Ammon's horn (tissue), 1 donor: ENCODE measurements at places on chromosomes 11 and 22.
A peak's percentile ranks its signal among the peaks of the same experiment; 100 is the strongest.

DNA sequence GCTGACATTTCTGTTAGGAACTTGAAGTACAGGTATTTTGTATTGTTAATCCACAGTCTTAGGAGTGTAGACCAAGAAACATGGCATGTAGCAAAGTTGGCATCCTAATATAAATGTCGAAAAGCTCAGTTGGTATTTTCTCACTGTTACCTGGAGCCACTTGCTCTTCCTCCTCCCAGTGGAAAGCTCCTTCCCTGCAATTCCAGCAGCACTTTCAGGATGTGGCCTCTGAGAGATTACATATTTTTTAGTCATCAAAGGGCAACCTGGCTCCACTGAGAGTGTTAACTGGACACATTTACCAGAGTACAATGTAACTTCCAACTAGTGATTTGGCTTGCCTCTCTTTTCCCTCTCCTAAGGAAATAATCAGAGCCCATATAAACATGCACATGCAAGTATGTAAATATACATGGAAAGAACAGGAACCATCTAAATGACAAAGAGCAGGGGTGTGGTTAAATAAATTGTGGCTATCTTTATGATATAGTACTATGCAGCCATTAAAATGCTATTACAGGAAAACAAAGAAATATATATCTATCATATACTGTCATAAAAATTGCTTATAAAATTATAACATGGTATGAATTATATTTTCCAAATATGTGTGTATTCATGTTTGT is 14.3 kb upstream of the EED start:
- DNase-seq: no peak

- no peak for DNase-seq
Measured at GRCh38 chr11:4700436-4700820, 2.8 kb upstream of the OR51E2 start.

- DNase-seq: no peak
Measured at GRCh38 chr22:31739795-31740201, 10.1 kb downstream of the PRR14L start.

DNA sequence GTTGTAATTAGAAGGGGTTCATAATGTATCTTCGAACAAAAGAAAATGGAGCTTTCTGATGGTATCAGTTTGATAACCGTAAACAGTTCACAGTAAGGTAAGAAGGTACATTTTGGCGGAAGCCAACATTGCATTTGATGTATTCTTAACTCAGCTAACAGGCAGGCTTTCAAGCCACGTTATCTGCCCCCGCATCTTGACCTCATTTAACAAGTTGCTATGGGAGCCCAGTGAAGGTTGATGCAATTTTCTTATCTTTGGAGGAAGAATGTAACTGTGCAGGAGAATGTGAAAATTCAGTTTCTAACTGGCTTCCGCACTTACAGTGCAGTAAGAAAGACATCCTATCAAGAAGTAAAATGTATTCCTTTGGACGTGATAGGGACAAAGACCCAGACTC is 110.6 kb downstream of the ETS1 start:
- no peak for DNase-seq

DNA sequence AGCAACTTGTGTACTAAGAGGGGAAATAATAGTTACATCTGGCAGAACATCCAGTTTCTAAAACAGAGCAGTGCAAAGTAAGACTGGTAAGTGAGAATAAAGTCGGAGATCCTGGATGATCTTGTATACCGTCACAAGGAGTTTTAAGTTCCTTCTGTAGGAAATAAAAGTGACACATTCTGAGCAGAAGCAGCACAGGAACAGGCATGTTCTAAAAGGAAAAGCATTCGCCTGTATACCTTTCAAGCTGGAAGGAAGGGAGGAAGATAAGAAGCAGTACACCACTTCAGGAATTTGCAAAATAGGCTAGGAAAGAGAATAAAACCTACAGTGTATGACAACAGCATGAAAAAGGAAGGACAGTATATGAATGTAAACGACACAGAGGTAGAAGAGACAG is 106.2 kb upstream of the TP53AIP1 start:
- no peak for DNase-seq

DNA sequence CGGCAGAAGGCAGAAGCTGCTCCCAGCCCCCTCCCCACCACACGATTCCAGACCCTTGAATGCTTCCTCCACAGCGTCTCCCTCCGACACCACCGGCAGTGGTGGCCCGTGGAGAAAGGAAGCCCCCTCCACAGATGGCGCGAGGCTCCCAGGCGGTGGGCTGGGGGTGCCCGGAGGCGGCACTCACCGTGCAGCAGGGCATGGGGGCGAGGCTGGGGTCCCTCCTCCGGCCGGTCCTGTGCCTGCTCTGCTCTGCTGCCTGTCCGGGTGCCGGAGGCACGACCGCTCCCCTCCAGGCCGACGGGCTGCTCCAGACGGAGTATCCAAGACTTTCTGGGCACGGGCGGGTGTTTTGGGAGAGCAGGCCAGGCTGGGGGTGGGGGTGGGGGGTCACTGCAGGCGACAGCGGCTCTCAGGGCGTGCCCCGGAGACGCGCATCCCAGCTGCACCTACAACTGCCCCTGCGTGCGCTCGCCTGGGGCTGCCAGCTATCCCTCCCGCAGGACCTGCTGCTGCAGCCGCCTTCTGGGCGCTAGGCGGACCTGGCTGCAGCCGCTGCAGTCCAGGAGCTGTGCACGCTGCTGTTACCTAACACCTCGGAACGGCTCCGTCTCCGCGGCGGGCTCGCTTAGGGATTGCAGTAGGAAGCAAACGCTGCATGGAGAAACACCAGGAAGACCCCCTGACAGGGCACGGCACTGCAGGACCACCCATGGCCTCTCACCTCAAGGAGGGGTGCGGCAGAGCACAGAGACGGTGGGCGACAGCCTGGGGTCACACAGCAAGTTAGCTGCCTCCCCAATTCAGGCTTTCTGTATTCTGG is 15.2 kb downstream of the MRGPRG start:
- no peak for DNase-seq

GRCh38 chr11:83823461-83824025 is 537.4 kb upstream of the CCDC90B start:
- DNase-seq: no peak

DNA sequence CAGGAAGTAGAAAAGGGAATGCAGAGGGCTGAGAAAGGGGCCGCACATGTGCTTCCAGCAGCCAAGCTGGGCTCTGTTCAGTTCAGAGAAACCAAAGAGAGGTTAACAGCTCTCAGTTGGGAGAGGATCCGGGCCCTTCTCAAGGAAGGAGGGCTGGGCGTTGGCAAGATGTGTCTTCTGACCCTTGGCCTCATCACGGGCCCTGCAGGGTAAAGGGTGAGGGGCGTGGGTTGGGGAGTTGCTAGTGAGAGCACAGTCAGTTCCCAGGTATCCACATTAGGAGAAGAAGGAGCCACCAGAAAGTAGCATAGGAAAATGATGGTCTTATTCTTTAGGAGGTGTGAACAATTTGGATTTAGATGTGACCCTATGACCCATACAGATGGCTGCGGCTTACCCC is 73.0 kb downstream of the OSBP2 start:
- no peak for DNase-seq

DNA sequence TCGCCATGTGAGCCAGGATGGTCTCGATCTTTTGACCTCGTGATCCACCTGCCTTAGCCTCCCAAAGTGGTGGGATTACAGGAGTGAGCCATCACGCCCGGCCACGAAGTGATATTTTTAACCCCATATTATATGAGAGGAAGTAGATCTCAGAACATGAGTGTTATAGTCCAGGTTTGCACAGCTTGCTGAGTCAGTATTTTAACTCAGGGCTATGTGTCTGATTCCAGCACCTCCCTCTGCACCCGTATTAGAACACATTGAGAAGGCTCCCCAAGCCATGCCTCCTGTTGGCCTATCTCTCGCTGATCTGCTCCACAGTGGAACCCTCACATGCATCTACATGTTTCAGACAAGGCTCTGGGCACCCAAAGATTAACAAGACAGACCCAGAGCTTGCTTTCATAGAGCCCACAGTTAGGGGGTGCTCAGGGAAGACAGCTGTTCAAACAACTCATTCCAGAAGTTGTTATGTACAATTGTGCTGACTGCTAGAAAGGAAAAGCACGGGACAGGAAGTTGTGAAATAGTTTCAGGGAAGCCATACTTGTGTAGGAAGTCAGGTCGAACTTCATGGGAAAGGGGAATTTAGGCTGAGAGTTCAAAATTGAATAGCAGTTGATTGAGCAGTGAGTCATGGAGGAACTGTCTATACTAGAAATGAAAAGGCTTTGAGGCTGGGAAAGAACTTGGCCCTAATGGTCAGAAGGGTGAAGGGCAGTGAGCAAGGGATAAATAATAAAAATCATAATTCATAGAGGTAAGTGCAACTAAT is 49.3 kb upstream of the CLPB start:
- DNase-seq: no peak

GRCh38 chr11:33540946-33541915 is 159.4 kb downstream of the C11orf91 start:
- no peak for DNase-seq

DNA sequence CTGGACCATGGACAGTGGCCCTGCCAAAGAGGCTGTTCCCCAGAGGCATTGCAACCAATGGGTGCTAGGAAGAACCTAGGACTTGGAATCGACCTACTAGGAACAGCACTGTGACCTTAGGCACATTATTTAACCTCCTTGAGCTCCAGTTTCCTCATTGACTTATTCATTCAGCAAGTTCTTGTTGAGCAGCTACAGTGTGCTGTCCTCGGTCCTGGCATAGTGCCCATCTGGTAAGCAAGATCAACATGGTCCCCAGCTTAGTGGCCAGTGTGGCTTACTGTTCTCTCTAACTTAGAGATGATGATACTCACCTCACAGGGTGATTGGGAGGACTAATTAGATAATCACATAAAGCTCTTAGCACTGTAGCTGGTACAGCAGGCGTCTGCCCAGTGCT is 8.2 kb downstream of the ABCG4 start:
- DNase-seq: no peak

- DNase-seq: no peak
Measured at GRCh38 chr11:85886089-85887056, 31.2 kb downstream of the CCDC83 start.

GRCh38 chr22:27794226-27794625 is 7.3 kb downstream of the MN1 start:
- DNase-seq: no peak

DNA sequence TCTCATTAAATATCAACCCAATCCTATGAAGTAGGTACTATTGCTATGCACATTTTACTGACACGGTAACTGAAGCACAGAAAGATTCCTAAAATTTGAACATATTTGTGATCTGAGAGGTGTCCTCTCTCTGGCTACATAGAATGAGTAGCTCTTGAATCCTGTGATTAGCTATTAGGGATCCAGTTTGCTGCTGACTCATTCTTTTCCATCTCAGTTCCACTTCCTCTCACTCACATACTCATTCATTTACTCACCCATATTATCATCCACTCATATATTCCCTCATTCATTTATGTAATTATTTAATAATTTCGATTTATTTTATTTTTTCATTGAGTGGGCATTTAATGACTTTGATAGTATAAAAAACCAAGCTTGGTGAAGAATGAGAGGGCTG is 42.7 kb downstream of the OR5B17 start:
- DNase-seq: no peak

GRCh38 chr11:84887055-84887629 is 740.0 kb downstream of the DLG2 start:
- DNase-seq: no peak

GRCh38 chr11:16959602-16960001 is 54.6 kb downstream of the PLEKHA7 start:
- DNase-seq: no peak

DNA sequence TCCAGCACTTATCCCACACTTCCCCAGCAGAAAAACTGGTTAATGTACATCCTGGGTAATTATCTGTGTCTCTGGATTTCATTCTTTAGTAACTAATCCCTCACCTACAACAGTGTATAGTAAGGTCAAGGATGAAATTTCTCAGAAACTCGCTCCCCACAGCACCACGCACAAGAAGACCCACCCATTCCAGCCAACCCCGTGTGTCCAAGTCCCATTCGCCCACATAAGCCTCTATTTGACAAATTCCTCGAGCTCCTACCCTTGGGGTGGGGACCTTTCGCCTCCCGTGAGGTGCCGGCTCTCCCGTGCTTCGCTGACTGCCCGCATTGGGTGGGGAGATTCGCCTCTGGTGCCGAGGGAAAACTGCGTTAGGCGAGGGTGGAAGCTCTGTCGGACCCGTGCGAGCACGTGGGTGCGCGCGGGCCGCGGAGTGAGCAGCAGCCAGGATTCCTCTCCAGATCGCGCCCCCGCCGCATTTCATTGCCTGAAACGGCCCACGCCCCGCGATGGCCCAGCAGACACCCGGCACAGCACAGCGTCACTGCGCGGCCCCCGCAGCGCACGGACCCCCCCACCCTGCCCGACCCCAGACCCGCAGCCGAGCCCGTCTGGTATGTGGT is 866 bp downstream of the EXPH5 start:
- peak; percentile 35 for DNase-seq

- DNase-seq: no peak
Measured at GRCh38 chr22:17972385-17973191, 51.8 kb downstream of the MICAL3 start.

- DNase-seq: peak; percentile 35
Measured at GRCh38 chr11:35811783-35812182, 132.1 kb upstream of the LDLRAD3 start.

GRCh38 chr22:28647216-28647615 is 32.4 kb downstream of the TTC28 start:
- DNase-seq: no peak

DNA sequence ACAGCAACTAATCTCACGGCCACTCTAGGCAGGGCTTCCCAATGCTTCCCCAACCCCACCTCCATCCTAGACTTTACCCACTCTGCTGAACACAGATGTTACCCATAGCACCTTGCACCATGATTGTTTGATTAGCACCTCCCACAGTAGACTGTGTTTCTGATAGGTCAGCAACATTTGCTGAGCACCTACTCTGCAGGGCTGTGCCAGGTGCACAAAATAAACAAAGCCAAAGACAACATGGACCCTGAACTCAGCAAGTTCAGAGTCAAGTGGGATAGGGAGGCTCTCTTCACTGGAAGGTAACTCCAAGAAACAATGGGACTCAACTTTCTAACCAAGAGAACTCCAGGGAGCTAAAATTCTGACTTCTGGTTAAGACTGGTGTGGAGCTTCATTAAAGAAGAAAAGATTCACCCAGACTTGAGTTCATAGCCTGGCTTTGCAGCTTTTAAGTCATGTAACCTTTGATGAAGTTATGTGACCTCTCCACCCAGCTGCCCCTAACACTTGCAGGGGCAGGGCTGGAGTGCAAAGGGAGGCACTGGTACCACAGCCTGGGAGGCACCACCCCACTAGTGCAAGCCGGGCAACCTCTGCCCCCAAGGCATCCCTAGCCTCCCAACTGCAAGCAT is 6.7 kb upstream of the RTN4RL2 start:
- DNase-seq: no peak

- DNase-seq: no peak
Measured at GRCh38 chr11:59779487-59779886, 24.3 kb downstream of the STX3 start.

- no peak for DNase-seq
Measured at GRCh38 chr22:27226666-27227065, 569.3 kb downstream of the MIAT start.

GRCh38 chr22:41951898-41952474 is at the start of gene SMIM45:
TSS of gene SMIM45 (plus strand) at chr22:41952150.
- peak; percentile 97 for DNase-seq
